ENCODE measurements at places on chromosomes 7 and 10. TPM values are rescaled to one million over a fixed set of nuclear protein-coding genes. Genes with fewer than 3 reads are reported as not detected.

The STK31 gene
- polyA plus RNA-seq: 1.0 TPM

The OR2A1 gene
- polyA plus RNA-seq: 1.2 TPM

The CPN1 gene
- 3.0 TPM for polyA plus RNA-seq

The TMEM196 gene
- polyA plus RNA-seq: not detected

The PLXDC2 gene
- 32.9 TPM for polyA plus RNA-seq

The EPHB4 gene
- 85.3 TPM for polyA plus RNA-seq

The MEPCE gene
- polyA plus RNA-seq: 49.2 TPM

The ESYT2 gene
- polyA plus RNA-seq: 47.7 TPM

The SLC26A3 gene
- 0.10 TPM for polyA plus RNA-seq

The DYNC1I1 gene
- 0.98 TPM for polyA plus RNA-seq

The C10orf62 gene
- 1.1 TPM for polyA plus RNA-seq

The GDF2 gene
- polyA plus RNA-seq: not detected

The CAMK2B gene
- polyA plus RNA-seq: 1.7 TPM

The NANOS1 gene
- 4.3 TPM for polyA plus RNA-seq

The MOGAT3 gene
- 0.90 TPM for polyA plus RNA-seq

The FANK1 gene
- 13.1 TPM for polyA plus RNA-seq

The NACAD gene
- 8.6 TPM for polyA plus RNA-seq

The CHRM2 gene
- 4.2 TPM for polyA plus RNA-seq

The CFAP69 gene
- polyA plus RNA-seq: 22.5 TPM

The TAS2R4 gene
- 6.7 TPM for polyA plus RNA-seq

The CRYGN gene
- polyA plus RNA-seq: 4.4 TPM

The AGMO gene
- polyA plus RNA-seq: 0.88 TPM

The SPDYE18 gene
- 0.85 TPM for polyA plus RNA-seq

The SHH gene
- 2.1 TPM for polyA plus RNA-seq

The PIP gene
- polyA plus RNA-seq: not detected

The MLXIPL gene
- 4.8 TPM for polyA plus RNA-seq

The TAS2R41 gene
- polyA plus RNA-seq: not detected

The OPALIN gene
- polyA plus RNA-seq: not detected

The ABCB1 gene
- polyA plus RNA-seq: 27.4 TPM

The PON1 gene
- polyA plus RNA-seq: 0.33 TPM

The ANKRD22 gene
- polyA plus RNA-seq: 0.28 TPM

The CCL26 gene
- not detected for polyA plus RNA-seq

The HKDC1 gene
- 15.3 TPM for polyA plus RNA-seq

The C10orf71 gene
- 0.15 TPM for polyA plus RNA-seq

The TMEM176A gene
- 90.9 TPM for polyA plus RNA-seq

The COG5 gene
- 37.7 TPM for polyA plus RNA-seq

The HMX2 gene
- polyA plus RNA-seq: 0.75 TPM

The ZNF518A gene
- polyA plus RNA-seq: 69.9 TPM

The ADO gene
- polyA plus RNA-seq: 31.6 TPM

The LRRN3 gene
- polyA plus RNA-seq: 4.3 TPM

The CDK6 gene
- polyA plus RNA-seq: 48.9 TPM

The METTL27 gene
- 5.1 TPM for polyA plus RNA-seq

The SPDYE2 gene
- 14.8 TPM for polyA plus RNA-seq

The RARRES2 gene
- polyA plus RNA-seq: 39.1 TPM

The NKX2-3 gene
- polyA plus RNA-seq: not detected

The PLAC9 gene
- polyA plus RNA-seq: 14.6 TPM

The HTRA1 gene
- 158 TPM for polyA plus RNA-seq

The CYP3A7 gene
- polyA plus RNA-seq: 1.2 TPM

The TLL2 gene
- polyA plus RNA-seq: 0.78 TPM

The AGR2 gene
- 60.8 TPM for polyA plus RNA-seq

The LIPN gene
- not detected for polyA plus RNA-seq

The FOXI2 gene
- 1.2 TPM for polyA plus RNA-seq
